Ecto neural progenitor cell (in vitro differentiated cells): ENCODE measurements at places on chromosomes 7 and 10.

DNA sequence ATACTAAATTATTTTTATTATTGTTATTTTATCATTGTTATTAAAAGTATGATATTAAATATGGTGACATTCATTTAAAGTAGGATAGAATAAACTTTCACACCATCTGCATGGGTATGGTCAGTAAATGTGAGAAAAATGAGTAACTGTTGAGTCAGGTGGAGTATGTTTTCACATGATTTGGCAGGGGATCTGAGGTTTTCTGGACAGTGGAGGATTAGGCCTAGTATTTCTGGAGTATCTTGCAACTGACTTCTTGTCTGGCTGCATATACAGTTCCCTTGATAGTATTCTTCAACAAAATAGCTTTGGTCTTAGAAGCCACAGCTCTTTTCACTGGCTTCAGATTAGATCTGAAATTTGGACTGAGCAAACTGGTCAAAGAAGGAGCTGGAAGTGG, 54.5 kb downstream of the GBF1 start:
- DNase-seq: no peak

DNA sequence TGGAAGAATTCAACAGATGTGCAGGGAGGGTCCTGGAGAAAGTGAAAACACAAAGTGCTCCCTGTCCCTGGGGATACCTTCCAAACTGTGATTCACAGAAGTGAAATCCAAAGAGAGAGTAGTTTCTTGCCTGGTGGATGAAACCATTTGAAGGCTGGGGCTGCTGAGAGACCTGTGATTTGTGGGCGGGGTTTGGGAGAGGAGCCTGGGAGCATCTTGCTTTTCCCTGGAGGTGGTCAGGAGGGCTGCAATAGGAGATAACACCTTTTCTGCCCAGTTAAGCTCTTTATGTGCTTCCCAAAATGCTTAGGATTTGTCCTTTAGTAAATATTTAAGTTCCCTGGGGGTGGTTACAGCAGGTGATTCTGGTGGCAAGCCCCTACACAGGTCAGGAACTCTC, 105.3 kb upstream of the TPK1 start:
- no peak for DNase-seq

GRCh38 chr10:68167586-68168189, 58.4 kb downstream of the MYPN start:
- no peak for DNase-seq

DNA sequence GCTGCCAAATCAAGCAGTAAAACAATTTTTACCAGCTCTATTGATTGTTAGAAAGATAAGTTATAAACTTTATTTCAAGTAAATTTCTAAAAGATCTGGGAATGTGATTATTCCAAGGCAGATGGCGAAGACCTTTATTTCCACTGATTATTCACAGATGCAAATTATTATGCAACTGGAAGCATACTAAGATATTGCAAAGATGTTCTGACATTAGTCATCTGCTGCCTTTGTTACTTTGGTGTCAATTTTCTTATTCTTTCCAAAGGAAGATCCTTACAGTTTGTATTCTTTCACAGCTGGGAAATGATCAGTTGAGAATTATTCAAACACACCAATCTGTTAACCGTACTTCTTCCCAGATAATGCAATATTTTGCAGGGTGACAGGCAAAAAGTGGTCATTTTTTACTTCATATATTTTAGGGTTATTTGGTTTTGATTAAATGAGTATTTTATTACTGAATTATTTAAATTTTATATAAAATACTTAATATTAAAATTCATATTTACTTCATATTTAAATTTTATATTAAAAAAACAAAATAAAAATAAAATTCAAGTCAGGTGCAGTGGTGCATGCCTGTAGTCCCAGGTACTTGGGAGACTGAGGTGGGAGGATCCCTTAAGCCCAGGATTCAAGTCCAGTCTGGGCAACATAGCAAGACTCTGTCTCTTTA, 171.3 kb downstream of the FZD1 start:
- no peak for DNase-seq

GRCh38 chr10:79026341-79026761, 42.4 kb upstream of the ZMIZ1 start:
- DNase-seq: no peak

DNA sequence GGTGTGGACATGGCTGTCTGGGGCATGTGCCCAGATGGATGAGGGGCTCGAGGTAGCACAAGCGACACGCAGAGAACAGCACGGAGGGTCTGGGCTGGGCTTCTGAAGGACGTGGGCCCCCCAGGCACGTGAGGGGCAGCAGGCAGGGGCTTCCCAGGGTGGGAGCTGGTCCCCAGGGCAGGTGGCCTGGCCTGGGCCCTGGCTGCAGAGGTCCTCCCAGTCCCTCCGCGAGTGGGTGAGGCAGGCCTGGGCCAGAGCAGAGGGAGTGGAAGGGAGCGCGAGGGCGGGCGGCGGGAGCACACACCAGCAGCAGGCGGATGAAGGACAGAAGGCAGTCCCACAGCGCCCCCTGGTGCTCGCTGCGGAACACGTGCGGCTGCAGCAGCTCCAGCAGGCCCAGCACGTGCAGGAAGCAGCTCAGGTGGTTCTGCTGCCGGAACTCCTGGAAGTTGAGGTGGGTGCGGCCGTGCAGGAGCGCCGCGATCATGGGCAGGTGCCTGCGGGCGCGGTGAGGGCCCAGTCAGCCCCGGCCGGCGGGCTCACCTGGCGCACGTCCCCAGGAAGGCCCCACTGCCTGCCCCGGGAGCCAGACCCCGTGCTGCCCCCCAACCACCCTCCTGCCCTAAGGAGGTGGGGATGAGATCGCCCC, 14.7 kb upstream of the MICALL2 start:
- peak; percentile 92 for DNase-seq

DNA sequence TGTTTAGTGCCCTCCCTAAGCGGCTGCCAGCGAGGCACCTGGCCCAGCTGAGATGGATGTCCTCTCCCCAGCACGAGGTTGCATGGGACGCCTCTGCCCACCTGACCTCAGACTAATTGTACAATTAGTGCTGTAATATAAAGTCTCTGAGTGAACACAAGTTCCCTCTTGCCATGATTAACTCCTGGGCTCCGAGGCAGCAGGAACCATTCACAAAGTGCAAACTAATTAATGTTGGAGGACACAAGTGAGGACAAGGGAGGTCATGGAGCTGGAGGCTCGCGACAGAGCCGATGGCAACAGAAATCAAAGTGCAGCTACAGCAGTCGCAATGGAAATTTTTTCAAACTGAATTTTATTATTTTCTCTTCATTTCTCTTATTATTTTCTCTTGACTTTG, 156.6 kb upstream of the ADARB2 start:
- no peak for DNase-seq

GRCh38 chr10:33233221-33233620, 101.2 kb downstream of the NRP1 start:
- no peak for DNase-seq

GRCh38 chr7:44278451-44279161, 46.8 kb downstream of the CAMK2B start:
- DNase-seq: peak; percentile 38

DNA sequence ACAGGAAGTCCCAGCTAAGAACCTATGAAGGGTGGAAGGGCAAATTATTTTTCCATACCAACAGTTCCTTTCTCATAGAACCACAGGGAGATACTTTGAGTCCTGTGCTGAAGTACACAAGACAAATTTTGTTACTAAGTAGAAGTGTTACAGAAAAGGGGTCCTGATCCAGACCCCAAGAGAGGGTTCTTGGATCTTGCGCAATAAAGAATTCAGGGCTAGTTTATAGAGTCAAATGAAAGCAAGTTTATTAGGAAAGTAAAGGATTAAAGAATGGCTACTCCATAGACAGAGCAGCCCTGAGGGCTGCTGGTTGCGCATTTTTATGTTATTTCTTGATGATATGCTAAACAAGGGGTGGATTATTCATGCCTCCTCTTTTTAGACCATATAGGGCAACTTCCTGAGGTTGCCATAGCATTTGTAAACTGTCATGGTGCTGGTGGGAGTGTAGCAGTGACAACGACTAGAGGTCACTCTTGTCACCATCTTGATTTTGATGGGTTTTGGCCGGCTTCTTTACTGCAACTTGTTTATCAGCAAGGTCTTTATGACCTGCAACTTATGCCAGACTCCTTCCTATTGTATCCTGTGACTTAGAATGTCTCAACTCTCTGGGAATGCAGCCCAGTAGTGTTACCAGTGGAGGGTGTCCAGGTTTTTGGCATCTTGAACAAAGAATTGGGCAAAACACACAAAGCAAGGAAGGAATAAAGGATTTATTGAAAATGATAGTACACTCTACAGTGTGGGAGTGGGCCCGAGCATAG, 409.4 kb downstream of the SH2D4B start:
- no peak for DNase-seq

DNA sequence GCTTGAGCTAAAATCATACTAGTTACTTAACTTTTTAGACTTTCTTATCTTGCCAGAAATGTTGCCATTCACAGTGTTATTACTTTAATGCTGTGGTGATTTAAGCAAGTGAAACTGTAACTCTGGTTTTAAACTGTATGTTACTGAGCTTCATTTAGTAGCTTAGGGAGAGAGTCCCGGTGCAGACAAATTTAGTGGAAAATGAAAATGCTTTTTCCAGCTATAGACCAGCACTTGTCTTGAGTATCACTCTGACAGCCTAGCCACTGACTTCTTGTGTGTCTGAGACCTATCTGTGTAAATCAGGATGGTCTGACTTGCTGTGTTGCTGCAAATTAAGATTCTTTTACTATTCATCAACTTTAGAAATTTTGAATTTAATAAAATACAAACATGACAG, 200.8 kb downstream of the CACNB2 start:
- DNase-seq: no peak

- no peak for DNase-seq
Observed at GRCh38 chr7:112225006-112225405, 18.5 kb downstream of the ZNF277 start.

- DNase-seq: no peak
Observed at GRCh38 chr10:72730479-72730878, 38.5 kb downstream of the MCU start.

DNA sequence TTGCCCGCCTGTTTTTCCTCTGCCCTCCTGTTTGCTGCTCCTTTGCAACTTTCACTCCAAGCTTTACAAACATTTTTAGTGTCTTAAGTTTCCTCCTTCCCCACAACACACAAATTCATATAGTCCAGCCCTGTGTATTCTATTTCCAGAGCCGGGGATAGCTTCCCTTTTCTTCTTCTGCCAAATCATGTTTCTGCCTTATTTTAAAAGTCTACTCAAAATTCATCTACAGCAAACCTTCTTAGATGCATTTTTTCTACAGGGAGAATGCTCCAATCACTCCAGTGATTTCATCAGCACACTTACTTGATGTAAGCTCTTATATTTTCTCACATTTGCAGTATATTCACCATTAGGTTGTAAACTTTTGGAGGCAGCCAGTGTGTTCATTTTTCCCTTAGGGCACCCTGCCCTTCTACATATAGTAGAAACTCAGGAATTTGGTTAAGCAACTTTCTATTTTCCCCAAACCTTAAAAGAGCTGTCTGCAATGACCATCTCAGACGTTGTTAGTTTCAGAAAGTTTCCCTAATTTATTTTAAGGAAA, 12.4 kb upstream of the ACTA2 start:
- DNase-seq: no peak

DNA sequence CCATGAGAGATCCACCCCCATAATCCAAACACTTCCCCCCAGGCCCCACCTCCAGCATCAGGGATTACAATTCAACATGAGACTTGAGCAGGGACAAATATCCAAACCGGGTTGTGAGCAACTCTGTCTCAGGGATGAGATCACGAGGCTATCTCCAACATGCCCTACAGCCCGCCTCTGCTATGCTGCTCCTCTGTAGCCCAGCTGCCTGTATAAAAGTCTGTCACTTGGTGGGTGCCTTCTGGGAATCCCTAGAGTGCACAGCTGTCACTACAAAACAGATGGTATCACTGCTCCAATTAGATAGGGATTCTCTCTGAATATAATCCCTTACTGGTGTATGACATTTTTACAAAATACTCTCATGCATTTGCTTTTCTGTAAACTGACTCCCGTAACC, 114.9 kb upstream of the NANOS1 start:
- DNase-seq: no peak

DNA sequence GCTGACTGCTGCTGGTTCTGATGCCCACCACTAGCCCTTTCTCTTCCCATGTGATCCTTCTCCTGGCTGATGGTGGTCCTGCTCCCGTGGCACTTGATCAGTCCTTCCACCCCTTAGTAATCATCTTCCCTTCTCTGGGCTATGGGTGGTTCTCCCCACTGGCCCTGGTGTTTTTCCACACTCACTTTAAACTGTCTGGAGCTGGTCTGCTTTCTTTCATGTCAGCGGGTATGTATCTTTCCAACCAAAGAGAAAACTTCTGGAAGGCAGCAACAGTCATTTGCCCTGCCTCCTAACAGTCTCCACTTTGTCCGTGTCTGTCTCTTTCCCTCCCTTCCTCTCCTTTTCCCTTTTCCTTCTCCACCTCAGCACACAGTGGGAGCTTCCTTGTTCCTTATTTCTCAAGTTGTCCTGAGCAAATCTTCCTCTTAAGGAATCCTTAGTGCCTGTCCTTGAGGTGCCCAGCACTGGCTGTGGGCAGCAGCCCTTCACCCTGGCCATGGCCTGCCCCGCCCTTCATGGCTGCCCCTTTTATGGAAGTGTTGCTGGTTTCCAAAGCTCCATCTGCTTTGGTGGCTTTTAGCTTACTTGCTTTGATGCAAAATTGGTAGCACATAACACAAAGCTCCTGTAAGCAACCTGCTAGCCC, 189.0 kb downstream of the TCF7L2 start:
- DNase-seq: no peak

GRCh38 chr10:118171861-118172260, 125.1 kb upstream of the RAB11FIP2 start:
- no peak for DNase-seq

DNA sequence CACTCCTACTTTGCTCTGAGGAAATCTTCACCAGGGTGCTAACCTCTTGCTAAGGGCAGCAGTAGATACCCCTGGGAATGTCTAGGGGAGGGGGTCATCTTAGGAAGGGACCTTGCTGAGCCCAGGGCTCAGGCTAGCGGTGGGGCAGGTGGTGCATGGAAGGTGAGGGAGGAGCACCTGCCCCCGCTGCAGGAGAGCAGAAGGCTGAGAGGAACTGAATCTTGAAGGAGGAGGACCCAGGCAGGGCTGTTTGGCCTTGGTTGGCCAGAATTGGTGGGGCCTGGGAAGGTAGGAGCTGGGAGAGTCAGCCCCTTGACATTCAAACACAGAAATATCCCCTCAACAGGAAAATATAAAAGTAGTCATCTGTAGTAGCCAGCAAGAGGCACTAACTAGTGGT, 7.0 kb downstream of the CALHM3 start:
- DNase-seq: no peak

GRCh38 chr7:154990964-154991540, 11.9 kb downstream of the PAXIP1 start:
- no peak for DNase-seq

DNA sequence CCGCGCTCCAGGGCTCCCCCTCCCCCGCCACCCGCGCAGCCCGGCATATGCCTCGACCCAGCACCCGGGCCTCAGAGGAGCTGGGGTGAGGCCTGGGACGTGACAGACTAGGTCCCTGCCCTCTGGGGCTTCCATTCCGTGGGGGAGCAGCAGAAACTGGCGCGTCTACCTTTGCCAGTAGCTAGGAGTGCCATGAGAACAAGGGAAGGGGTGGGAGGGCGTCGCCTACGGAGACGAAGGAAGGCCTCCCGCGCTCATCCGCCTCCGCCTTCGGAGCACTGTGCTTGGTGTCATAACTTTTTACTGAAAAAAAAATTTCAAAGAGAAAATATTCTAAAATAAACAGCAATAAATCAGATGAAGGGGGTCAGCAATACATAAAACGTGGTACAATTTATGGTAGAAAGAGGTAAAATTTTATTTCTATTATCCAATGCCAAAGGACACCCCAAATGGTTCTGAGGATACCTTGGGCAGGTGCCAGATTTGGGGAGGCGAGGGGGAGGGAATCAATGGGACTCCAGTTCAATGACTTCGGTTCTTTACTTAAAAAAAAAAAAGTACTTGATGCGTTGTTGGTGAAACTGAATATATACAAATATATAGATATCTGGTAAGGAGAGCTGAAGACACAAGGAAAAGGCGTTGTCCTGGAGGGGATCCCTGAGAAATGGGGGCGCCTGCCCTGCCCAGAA, 35.1 kb upstream of the GRID1 start:
- no peak for DNase-seq
